ENCODE measurements at places on chromosomes 5 and 9. TPM values are rescaled to one million over a fixed set of nuclear protein-coding genes. Genes with fewer than 3 reads are reported as not detected.
A peak's percentile ranks its signal among the peaks of the same experiment; 100 is the strongest.

OTP gene
- not detected for total RNA-seq

MCC gene
- total RNA-seq = 2.5 TPM

DNA sequence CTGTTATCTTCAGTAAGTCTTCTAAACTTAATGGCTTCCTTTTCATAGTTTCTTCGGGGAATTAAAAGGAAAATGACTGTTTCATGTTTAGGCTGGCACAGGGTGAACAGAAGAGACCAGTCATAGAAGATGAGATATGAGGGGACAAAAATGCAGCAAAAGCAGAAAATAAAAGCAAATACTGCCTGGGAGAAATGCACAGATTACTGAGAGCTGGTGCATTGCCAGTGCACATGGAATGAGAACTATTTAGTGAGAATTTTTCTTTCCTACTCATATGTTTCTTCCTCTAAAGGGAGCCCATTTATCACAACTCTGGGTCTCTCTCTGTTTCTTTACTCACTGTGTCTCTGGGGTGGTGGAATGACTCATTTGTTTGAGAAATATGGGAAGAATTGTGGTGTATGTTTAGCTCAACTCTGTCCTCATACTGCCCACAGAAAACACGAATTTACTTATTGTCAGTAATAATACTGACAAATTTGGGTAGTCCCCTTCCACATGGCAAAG is 25.9 kb upstream of the ANKRD55 start:
- no peaks in the 10 kb centered on the region for H3K27me3 ChIP-seq
- no peaks in the 10 kb centered on the region for H3K36me3 ChIP-seq
- no peak for DNase-seq
- H3K4me3 ChIP-seq = no peak overlapping the region

SMIM33 gene
- not detected for total RNA-seq

DNA sequence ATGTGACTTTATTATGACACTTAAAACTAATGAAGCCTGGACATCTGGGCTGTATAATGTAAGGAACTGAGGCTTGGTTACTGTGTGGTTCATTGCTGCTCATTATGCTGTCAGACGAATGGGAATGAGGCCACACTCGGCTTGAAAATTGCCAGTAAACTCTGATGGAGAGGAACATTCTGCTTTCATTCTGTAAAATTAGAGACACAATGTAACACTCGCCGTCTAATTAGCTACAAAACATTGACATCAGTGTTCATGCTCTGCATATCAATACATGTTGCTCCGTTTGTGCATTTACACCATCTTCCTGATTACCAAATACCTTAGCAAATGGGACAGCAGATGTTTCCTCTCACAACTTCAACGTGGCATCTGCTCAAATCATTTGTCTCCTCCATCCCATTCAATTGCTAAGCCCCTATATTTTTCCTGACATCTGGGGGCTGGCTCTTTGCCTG is 133.0 kb downstream of the SLC28A3 start:
- H3K4me1 ChIP-seq = no peaks in the 10 kb centered on the region
- no peak overlapping the region for H3K4me3 ChIP-seq
- H3K36me3 ChIP-seq = no peaks in the 10 kb centered on the region
- no peaks in the 10 kb centered on the region for H3K27me3 ChIP-seq
- no peak for DNase-seq

DND1 gene
- 1.2 TPM for total RNA-seq

PITX1 gene
- total RNA-seq = 27.8 TPM

SPINK7 gene
- total RNA-seq = not detected

- DNase-seq = no peak
- no peak overlapping the region for H3K27ac ChIP-seq
- no peaks in the 10 kb centered on the region for H3K27me3 ChIP-seq
- H3K4me1 ChIP-seq = 0 out of 2 replicates have a peak, but pooled peaks cover 4% of the 10 kb centered on the region
Observed at GRCh38 chr9:113370806-113371325, 5.9 kb downstream of the HDHD3 start.

DNA sequence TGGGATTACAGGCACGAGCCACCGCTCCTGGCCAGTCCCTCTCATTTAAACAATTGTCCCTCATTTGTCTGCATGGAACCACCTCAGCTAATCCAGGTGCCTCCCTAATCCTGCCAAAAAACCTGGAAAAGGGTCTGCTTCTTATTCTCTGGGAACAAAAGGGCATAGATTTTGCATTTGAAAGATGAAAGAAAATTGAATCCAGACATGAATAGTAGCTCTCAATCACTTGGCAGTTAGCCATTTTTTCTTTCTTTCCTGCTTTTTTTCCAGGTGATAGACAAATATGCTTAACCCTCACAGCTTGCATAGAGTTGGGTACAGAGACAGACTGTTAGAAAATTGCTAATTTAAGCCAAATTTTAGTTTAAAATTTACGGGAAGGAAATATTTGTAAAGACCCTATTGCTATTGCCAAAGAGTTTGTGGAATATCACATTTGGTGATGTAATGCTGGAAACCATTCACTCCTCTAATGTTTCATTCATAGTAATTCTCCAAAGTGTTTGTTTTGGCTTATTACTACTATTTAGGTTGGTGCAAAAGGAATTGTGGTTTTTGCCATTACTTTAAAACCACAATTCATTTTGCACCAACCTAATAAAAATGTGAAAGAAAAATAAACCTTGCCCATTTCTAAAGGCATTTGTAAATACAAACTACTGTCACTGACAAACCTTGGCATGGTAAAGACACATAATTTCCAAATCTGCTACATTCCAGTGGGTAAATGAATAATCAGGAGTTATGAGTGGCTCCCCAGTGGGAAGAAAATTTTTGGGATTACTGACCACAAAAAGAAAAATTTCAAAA is 80.5 kb upstream of the JAK2 start:
- H3K36me3 ChIP-seq = no peaks in the 10 kb centered on the region
- H3K27ac ChIP-seq = no peak overlapping the region
- no peaks in the 10 kb centered on the region for H3K27me3 ChIP-seq
- peaks cover 8% of the 10 kb centered on the region for H3K4me1 ChIP-seq
- peak; percentile 47 for DNase-seq
- H3K4me3 ChIP-seq = no peak overlapping the region

DNA sequence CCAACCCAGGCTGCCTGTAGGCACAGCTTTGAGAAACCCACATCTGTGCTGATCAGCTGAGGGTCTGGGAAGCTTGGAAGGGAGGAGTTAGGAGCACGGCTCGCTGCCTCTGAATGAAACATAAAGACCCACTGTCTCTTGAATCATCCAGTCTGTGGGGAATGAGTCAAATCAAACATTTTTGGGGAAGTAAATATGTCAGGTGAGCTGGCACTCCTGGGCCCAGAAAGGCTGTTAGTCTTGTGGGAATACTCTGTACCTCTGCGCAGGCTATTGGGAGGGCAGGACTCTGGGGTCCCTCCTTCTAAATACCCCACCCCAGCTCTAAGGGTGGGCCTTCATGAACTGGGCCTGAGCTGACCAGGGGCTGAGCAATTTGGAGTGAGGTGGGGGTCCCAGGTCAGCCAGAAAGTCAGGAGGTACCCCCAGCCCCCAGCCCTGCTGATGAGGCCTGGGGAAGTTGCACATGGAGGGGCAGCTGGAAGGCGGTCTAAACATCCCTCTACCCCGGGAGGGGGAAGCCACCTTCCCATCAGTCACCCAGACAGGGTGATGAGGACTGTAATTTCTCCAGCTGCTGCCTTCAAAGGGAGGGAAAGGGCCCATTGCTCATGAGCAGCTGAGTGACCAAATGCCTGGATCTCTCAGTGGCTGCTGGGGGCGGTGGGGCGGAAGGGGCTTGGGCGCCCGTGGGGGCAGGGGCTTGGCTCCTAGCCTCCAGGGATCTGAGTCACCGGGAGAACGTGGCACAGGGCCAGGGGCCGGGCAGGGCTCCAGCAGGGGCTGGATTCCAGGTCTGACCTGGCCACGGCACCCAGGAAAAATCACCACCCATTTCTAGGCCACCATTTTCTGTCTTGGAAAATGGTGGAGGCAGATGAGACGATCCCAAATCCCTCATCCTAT is 10.8 kb downstream of the FIBCD1 start:
- no peaks in the 10 kb centered on the region for H3K36me3 ChIP-seq
- H3K4me3 ChIP-seq = peak overlapping the region; percentile 41
- peak; percentile 97 for DNase-seq
- peaks cover 39% of the 10 kb centered on the region for H3K4me1 ChIP-seq
- H3K27me3 ChIP-seq = no peaks in the 10 kb centered on the region

WNK2 gene
- 44.6 TPM for total RNA-seq

DNA sequence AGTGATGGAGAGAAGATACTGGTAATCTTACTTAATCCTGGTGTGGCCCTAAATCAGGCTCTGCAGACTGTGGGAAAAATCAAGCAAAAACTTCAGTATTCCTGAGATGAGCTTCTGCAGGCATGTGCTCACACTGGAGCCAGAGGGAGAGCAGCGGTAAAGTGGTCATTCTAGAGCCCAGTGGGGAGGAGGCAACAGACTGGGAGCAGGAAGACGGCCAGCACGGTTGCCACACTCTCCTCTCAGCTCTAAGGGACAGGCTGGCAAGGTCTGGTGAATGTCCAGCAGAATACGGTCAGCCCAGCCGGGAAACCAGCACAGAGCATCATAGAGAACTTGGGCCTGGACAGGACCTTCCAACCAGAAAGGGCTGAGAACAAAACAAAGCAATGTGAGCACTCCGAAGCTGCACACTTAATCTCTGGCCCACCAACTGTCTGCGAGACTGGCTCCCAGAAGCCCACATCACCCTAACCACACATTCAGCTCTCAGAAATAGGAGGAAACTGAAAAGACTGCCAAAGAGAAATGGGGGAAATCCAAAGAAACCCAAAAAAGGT is 30.3 kb downstream of the MED27 start:
- DNase-seq = no peak
- H3K27ac ChIP-seq = no peak overlapping the region
- H3K27me3 ChIP-seq = no peaks in the 10 kb centered on the region

SLC4A9 gene
- 0.20 TPM for total RNA-seq

- DNase-seq = no peak
- no peak overlapping the region for H3K4me3 ChIP-seq
- H3K36me3 ChIP-seq = no peaks in the 10 kb centered on the region
- H3K27me3 ChIP-seq = no peaks in the 10 kb centered on the region
Observed at GRCh38 chr9:23555851-23556250, 270.2 kb downstream of the ELAVL2 start.

UTP15 gene
- total RNA-seq = 15.1 TPM
